Vein endothelial cell (primary cell): ENCODE measurements at places on chromosomes 3 and 15. TPM values are rescaled to one million over a fixed set of nuclear protein-coding genes. Genes with fewer than 3 reads are reported as not detected.

Gene GOLGA6L10
- 0.29 and 0.65 TPM in 2 replicates for total RNA-seq

Gene SERPINI1
- total RNA-seq, result 0.33 and 1.1 TPM in 2 replicates

Gene IRAK2
- 29.4 and 48.1 TPM in 2 replicates for total RNA-seq

Gene RAD51
- total RNA-seq, result 3.6 and 4.8 TPM in 2 replicates

Gene RPL4
- total RNA-seq, result 3,840 and 3,866 TPM in 2 replicates

Gene CPNE4
- total RNA-seq, result not detected in 2 replicates

Gene ZNF710
- 14.9 and 25.2 TPM in 2 replicates for total RNA-seq

Gene HIGD2B
- not detected in 2 replicates for total RNA-seq

Gene SKOR1
- 0.10 TPM in 1 of 2 replicates, not detected in the other for total RNA-seq

Gene PRSS50
- not detected in 2 replicates for total RNA-seq

Gene SEMA5B
- under 0.01 TPM in 1 of 2 replicates, not detected in the other for total RNA-seq

Gene SCN11A
- under 0.01 and 0.10 TPM in 2 replicates for total RNA-seq

Gene LCTL
- not detected in 2 replicates for total RNA-seq

Gene ROPN1
- not detected in 2 replicates for total RNA-seq

Gene INTS14
- 41.5 and 44.7 TPM in 2 replicates for total RNA-seq

Gene FANCD2OS
- total RNA-seq, result not detected in 2 replicates

Gene EPHA3
- under 0.01 TPM in 1 of 2 replicates, not detected in the other for total RNA-seq

Gene NANOGP8
- total RNA-seq, result 0.38 TPM in 1 of 2 replicates, not detected in the other

Gene EPHB3
- total RNA-seq, result not detected in 2 replicates

Gene RBP2
- not detected in 2 replicates for total RNA-seq

Gene A4GNT
- not detected in 2 replicates for total RNA-seq

Gene TGM4
- total RNA-seq, result 0.10 and 0.33 TPM in 2 replicates

Gene ZCWPW2
- under 0.01 and 0.38 TPM in 2 replicates for total RNA-seq

Gene ABI3BP
- 16.7 and 44.4 TPM in 2 replicates for total RNA-seq

Gene FEZF2
- not detected in 2 replicates for total RNA-seq

Gene CLDN16
- under 0.01 TPM in 2 replicates for total RNA-seq

Gene MYZAP
- 12.7 and 14.4 TPM in 2 replicates for total RNA-seq
